ENCODE measurements at places on chromosomes 3 and 15. TPM values are rescaled to one million over a fixed set of nuclear protein-coding genes. Genes with fewer than 3 reads are reported as not detected.

- peak; percentile 38 for DNase-seq
Observed at GRCh38 chr3:195820901-195821300, 9.2 kb upstream of the MUC4 start.

DNA sequence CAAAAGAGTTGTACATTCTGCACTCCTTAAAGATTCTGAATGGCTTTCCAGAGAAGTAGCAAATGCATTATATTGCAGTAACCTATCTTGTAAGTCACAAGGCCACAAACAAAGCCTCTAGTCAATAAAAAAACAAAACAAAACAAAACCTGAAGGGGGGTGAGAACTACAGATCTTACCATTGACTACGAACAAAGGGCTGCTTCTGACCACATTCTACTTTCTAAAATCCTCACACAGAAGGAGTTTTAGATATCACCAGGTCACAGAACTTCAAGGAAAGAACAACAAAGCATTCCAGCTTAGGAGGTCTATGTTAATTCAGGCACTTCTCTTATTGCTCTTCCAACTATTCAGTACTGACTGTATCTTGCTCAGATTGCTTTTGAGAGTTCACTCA is 343.0 kb downstream of the ZBTB20 start:
- DNase-seq: no peak

- no peak for DNase-seq
Observed at GRCh38 chr15:57562196-57562769, 29.4 kb upstream of the MYZAP start.

- DNase-seq: peak; percentile 47
Observed at GRCh38 chr3:114584734-114585371, 291.0 kb downstream of the TIGIT start.

DNA sequence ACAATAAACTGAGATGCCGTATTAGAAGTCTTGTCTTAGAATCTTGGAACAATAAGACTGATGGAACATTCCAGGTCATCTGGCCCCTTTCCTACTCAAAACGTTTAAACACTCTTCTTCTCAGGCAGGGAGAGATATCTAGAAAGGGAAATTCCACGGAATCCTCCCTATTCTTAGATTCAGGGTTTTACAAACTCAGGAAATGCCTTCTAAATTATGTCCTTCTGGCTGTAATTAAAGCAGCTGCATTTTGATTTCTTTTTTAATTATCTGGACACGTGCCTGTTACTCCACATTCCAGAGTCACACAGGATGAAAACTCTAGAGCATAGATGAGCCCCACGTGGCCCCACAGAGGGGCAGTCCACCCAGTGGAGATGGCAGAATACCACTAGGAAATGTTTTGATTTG is 41.5 kb upstream of the MTMR10 start:
- DNase-seq: no peak

GRCh38 chr15:23467110-23467600 is 20.1 kb upstream of the GOLGA6L2 start:
- DNase-seq: no peak

DNA sequence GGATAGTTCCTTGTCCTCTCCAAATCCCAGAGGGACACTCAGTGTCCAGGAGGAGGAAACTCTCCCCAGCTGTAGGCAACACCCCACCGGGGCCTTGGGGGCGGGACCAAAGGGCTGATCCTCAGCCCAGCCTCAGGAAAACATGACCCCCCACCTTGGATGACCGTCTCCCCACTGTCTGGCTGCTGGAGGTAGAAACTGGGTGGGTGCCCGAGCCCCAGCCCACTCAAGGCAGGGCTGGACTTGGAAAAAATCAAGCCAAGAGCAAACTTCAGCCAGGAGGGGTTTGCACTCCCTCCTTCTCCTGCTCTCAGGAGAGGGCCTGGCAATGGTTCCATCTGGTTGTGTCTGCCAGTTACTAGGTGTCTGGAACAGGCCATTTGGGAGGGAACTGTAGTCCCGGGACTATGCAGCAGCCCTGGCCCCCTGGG is 3.6 kb upstream of the RASL12 start:
- no peak for DNase-seq

DNA sequence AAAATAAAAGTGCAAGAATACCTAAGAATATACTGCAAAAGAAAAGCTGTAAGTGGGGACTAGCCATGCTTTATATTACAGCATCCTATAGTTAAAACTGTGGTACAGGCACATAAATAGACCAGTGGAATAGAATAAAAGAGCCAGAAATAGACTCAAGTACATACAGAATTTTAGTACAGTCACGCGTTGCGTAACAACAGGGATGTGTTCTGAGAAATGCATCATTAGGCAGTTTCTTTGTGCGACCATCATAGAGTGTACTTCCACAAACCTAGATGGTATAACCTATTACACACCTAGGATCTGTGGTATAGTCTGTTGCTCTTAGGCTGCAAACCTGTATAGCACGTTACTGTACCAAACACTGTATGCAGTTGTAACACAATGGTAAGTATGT is 61.8 kb downstream of the PCCB start:
- no peak for DNase-seq

DNA sequence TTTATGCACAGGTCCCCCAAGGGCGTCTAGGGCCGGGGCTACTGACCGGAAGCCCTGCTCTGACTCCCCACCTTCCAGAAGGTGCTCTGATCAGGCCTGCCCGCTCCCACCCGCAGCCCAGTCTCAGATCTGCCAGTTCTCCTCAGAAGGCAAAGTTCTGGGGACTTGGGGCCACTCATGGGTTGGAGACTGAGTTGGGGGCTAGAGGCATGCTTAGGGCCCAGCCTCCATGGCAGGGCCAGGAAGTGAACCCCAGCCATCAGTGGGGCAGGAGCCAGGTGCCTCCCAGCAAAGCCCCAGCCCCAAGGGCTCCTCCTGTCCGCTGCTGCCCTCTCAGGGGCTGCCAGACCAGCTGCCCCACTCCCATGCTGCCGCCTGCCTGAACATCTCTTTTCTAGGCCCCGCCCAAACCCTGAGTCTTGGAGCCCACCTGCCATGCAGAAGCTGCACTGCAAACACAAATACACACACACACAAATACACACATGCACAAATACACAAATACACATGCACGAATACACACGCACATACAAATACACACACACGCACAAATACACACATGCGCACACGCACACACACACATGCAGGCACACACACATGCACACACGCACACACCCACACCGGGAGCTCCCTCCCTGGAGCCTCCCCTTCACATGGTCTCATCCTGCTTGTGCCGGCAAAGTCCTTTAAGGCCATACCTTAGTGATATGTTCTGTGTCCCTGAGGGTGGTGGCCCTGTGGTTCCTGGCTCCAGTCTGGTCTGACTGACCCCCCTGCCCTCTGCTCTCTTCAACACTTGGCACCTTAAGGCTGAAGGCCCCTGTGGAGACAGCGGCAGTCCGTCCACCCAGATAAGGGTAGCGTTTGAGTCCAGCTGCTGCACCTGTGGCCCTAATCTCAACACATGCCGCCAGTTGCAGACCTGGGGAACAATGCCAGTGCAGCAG is 59.2 kb upstream of the KLF13 start:
- no peak for DNase-seq

DNA sequence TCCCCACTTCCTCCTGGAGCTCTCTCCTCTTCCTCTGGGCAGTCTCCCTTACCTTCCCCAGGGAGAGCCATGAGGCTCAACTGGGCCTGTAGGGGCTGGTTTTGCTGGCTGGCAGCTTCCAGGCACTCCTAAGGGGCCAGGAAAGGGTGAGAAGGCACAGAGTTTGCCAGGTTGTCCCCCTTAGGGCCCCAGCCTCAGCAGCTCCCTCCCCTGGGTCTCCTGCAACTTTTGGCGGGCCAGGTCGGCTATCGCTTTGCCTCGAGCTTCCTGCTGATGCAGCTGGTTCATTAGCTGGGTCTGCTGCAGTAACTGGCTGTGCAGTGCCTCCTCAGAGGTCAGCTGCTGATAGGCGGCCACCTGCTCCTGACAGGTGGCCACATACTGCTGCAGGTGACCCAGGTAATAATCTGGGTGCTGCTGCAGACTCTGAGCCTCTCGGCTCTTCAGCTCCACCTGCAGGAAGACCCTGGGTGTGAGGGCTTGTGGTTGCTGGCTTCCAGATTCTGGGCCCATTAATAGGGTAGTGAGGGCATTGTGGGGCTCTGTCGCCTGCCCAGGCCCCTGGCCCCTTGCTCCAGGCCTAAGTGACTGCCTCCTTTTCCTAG is 29.7 kb upstream of the OR4F6 start:
- DNase-seq: peak; percentile 86

GRCh38 chr3:65605876-65606432 is 432.8 kb downstream of the MAGI1 start:
- no peak for DNase-seq

- no peak for DNase-seq
Observed at GRCh38 chr15:57570994-57571393, 20.7 kb upstream of the MYZAP start.

FBXO40 gene
- not detected for total RNA-seq

PLSCR4 gene
- 9.3 TPM for total RNA-seq

SYNPR gene
- total RNA-seq: 0.18 TPM

GASK1A gene
- 4.3 TPM for total RNA-seq

SLC24A5 gene
- not detected for total RNA-seq

ATP8B4 gene
- total RNA-seq: 0.64 TPM

MEIS2 gene
- 7.1 TPM for total RNA-seq

Measured in endodermal cell (in vitro differentiated cells).